ENCODE measurements at places on chromosomes 11 and 22.

GRCh38 chr11:87428266-87428665, 390.5 kb downstream of the TMEM135 start:
- no peak for DNase-seq

DNA sequence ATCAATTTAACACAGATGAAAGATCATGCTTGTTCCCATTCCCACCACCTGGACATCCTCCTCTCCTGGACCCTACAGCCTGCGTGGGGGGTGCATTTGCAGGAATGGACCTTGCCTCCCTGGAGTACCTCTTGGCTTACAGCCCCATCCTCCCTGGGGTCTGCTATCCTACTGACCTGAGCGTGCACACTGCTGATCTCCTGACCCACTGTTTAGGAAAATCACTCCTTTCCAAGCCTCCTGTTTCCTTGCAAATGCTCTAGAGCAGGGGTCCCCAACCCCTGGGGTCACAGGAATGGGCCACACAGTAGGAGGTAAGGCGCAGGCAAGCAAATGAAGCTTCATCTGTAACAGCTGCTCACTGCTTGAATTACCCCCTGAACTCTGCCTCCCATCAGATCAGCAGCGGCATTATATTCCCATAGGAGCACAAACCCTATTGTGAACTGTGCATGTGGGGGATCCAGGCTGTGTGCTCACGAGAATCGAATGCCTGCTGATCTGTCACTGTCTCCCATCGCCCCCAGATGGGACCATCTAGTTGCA, 88.2 kb upstream of the SEPTIN5 start:
- peak; percentile 18 for DNase-seq

DNA sequence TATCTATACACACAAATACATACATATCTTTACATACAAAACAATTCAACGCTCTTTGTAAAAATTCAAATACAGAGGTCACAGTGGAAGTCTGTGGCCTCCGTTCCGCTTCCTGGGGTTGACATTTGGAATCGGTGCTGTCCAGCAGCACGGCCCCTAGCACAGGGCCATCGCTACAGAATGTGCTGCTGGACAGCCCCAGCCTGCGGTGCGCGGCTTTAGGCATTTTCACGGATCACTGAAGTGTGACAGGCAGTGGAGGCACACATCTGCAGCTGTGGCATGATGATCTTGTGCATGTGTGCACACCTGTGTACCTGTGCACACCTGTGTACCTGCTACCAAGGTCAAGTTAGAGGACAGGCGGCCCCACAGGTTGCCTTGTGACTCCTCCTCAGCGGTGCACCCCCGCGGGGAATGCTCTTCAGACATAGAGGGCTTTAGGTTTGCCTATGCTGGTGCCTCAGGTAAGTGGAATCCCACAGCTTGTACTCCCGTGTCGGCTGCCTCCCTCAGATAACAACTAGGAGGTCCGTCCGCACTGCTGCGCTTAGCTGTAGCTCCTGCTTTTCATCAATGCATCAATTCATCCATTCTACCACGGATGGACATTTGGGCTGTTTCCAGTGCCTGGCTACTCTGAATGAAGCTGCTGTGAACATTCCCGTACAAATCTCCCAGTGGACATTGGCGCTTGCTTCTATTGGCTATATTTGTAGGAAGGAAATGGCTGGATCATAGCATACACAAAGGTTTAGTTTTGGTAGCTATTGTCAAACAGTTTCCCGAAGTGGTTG, 29.9 kb downstream of the GAL start:
- DNase-seq = no peak

- DNase-seq = no peak
Measured at GRCh38 chr22:42214633-42215415, 55.6 kb downstream of the TCF20 start.

DNA sequence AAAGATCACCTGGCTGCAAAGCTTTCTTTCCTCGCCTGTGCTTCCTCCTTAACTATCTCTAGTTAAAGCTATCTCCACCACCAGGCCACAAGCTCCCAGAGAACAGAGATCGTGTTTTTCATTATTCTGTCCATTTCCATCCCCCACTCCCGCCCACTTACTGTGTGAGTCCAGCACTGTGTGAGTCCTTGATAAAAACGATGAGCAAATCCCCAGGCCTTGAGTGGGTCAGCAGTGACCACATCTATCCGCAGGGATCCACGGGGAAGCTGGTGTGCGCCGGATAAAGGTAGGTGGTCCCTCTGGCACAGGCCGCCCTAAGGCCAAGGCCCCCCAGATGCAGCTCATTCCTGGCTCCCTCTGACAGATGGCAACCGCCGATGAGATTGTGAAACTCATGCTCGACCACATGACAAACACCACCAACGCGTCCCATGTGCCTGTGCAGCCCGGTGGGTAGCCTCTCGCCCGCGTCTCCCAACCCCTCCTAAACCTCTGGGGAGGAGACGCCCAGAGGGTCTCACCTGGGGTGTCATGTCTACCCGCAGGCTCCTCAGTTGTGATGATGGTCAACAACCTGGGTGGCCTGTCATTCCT, 9.3 kb downstream of the TKFC start:
- no peak for DNase-seq

DNA sequence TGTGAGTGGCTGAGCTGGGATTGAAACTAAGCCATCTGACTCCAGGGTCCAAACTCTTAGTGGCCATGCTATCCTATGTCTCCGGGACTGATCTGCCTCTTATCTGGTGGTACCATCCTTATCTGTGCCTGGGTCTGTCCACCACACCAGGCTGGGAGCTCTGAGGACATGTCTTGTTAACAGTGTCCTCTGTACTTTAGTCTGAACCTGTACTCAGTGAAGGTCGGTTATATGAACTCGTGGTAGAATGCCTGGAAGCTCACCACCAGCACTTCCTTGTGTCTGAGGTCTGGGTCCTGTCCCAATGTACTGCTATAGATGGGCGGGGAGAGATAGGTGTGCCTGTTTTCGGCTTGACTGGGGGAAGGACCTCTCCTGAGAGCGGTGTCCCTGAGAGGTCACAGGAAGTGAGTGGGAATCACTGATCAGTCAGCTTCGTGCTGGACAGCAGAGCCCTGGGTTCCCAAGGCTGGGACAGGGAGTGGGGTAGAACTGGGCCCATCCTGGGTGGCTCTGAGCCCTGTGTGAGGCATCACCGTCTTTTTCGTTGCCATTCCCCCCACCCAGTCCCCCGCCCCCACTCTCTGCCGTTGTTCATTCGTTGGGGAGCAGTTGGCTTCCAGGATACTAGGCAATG, 8.9 kb downstream of the MYO7A start:
- no peak for DNase-seq

- DNase-seq = no peak
Measured at GRCh38 chr22:44738347-44738715, 14.0 kb upstream of the ARHGAP8 start.

- DNase-seq = no peak
Measured at GRCh38 chr11:14449302-14449714, 50.3 kb downstream of the COPB1 start.

- no peak for DNase-seq
Measured at GRCh38 chr11:22707119-22707899, 40.9 kb downstream of the GAS2 start.

GRCh38 chr11:112625814-112626213, 335.4 kb upstream of the NCAM1 start:
- DNase-seq = no peak

GRCh38 chr22:44887941-44888366, 121.9 kb downstream of the PHF21B start:
- DNase-seq = peak; percentile 34

GRCh38 chr11:58527429-58527828, 19.5 kb upstream of the OR5B21 start:
- DNase-seq = no peak

DNA sequence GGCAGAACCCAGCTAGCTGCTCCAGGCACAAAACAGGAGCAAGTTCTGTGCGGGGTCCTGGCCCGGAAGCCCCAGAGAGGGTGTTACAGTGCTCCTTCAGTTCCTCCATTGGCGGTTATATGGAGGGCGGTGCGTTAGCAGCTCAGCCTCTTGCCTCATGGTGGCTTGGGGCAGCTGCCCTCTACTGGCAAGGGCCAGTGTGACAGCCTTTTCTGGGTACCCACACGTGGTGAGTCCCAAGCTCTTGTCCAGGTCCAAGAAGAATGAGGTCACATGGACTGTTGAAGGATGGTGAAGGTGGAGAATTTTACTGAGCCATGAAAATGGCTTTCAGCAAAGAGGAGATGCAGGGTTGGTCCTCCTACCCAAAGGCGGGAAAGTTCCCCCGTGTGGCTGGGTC, 100.5 kb downstream of the WT1 start:
- DNase-seq = no peak

Measured in suprapubic skin (tissue), 4 donors.